ENCODE measurements at places on chromosomes 13 and 19.

- DNase-seq, result no peak
Measured at GRCh38 chr19:1125601-1126467, 22.0 kb downstream of the GPX4 start.

- DNase-seq, result no peak
Measured at GRCh38 chr19:52198678-52199077, 8.8 kb downstream of the PPP2R1A start.

GRCh38 chr13:47350334-47351124, 453.7 kb upstream of the HTR2A start:
- no peak for DNase-seq

- DNase-seq, result no peak
Measured at GRCh38 chr13:35794734-35795389, 318.4 kb upstream of the MAB21L1 start.

GRCh38 chr13:76799696-76800095, 86.5 kb downstream of the KCTD12 start:
- DNase-seq, result peak; percentile 45

DNA sequence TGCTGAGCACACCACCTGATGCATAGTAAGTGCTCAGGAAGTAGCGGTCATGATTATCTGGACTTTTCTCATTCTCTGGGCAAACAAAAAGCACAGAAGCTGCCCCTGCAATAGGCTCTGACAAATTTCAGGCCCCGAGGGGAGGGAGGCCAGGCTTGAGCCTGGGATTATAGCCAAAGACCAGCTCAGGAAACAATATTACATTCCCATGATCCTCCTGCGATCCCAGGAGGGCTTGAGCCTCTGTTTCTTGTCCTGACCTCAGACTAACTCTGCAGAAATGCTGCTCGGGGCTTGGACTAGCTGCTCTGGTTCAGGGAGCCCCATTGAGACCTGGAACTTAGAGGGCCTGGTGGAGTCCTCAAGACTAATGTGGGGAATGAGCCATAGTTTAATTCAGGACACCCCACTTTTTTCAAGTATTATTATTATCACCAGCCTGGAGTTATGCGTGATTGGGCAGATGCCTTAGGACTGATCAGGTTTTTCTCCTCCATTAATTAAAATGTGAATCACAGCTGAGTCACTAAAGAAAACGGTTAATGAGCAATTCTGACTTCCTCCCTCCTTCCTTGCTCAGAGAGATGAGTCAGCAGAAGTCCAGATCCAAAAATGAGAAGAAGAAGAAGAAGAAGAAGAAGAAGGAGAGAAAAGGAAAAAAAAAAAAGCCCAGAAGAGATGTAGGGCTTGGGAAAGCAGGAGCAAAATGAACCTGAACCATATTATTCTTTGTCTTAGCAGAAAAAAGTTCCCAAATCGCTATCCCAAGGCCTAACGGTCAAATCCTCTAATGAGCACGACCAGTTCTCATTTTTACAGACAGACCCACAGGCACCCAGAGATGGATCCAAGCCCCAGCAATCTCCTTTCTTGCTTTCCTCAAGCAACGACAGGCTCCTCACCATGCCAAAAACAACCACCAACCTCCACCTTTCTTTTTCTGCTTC, 107.2 kb downstream of the CACNA1A start:
- peak; percentile 5 for DNase-seq

DNA sequence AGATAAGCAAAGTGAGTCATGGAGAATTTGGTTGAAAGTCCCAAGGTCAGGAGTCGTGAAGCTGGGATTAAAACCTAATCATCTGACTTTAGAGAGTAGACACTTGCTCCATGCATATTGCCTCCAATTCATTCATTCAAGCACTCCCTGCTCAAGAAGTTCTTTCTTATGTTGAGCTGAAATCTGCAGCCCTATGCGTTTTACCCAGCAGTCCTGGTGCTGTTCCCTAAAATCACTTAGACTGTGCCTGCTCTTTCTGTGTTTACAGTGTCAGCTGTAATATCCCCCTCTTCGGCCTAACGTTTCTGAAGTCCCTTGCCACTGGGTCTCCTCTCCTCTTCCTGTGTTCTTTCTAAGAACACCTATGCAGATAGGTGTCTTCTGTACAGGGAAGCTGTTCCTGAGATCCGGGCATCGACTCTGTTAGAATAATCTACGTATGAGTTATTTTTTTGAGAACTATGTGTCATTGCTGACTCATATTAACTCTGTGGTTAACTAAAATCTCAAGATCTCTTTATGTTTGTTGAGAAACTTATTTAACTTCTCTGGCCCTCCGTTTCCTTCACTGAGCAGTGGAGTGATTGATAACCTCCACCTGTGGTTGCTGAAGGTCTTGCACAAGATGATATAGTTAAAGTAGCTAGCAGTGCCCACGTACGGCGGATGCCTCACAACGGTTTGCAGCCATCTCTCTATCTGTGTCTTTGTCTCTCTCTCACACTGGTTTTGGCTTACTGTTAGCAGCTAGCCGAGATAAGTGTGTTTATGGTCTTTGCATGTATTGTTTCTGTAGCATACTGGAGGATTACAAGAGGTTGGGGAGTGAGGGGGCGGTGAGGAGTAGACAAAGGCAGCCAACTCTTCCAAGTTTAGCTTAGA, 4.7 kb downstream of the ALOX5AP start:
- no peak for DNase-seq

GRCh38 chr13:33453936-33454335, 168.4 kb upstream of the STARD13 start:
- DNase-seq, result no peak

DNA sequence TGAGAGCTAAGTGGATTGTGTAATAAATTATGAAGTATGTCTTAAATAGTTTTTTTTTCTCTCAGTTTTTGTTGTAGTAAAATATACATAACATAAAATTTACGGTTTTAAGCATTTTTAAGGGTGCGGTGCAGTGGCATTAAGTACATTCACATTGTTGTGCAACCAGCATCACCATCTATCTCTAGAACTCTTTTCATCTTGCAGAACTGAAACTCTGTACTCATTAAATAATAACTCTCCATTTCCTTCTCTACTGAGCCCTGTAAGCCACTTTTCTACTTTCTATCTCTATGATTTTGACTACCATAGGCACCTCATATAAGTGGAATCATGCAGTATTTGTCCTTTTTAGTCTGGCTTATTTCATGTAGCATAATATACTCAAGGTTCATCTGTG, 87.1 kb downstream of the GJA3 start:
- no peak for DNase-seq

- DNase-seq, result no peak
Measured at GRCh38 chr19:7213628-7214323, 80.4 kb downstream of the INSR start.

DNA sequence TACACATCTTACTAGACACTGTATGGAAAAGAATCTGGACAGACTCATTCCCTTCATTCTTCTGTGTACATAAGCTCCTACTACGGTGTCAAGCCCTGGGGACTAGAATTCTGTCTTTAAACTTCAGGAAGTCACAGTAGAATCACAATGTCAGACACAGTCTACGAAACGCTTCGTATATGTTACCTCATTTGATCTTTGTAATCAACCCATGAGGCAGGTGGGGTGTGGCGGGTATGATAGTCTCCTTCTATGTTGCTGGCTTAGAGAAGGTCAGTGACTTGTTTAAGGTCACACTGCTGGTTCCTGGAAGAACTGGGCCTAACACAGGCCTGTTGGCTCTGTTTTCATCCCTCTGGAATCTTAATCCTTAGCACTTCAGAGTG, 32.2 kb upstream of the TPT1 start:
- DNase-seq, result no peak

DNA sequence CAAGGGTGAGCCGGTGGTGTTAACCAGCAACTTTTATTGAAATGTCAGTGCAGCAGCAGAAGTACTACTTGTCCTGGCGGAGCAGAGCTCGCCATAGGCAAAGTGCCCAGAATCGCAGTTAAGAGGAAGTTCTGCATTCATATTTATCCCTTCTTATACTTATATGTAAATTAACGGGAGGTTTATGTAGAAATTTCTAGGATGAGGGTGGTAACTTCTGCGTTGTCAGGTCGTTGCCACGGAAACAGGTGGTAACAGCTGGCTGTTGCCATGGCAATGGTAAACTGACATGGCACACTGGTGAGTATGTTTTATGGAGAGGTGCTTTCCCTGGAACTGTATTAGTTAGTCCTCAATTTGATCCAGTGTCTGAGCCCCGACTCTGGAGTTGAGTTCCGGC, 2494.9 kb upstream of the PCDH20 start:
- no peak for DNase-seq

GRCh38 chr19:7901337-7901736, 2.3 kb upstream of the MAP2K7 start:
- no peak for DNase-seq

DNA sequence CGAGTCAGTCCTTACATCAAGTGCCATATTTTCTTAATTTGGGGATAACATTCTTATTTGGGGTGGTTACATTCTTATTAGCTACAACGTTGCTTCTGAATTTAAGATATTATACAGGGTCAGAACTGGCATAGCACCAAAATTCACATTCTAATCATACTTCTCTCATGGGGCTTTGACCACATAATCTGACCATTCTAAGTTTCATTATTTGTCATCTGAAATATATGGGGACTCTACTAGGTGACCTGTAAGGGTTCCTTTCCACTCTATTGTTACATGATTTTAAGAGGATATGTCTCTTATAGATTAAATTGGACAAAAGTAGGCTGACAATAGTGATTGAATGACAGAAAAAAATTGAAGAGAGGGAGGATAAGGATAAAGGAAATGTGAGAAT, 536.5 kb downstream of the KCTD12 start:
- no peak for DNase-seq

GRCh38 chr13:45325806-45326205, 15.2 kb downstream of the TPT1 start:
- DNase-seq, result no peak

- no peak for DNase-seq
Measured at GRCh38 chr13:90108547-90108946, 1238.9 kb upstream of the MIR17HG start.

DNA sequence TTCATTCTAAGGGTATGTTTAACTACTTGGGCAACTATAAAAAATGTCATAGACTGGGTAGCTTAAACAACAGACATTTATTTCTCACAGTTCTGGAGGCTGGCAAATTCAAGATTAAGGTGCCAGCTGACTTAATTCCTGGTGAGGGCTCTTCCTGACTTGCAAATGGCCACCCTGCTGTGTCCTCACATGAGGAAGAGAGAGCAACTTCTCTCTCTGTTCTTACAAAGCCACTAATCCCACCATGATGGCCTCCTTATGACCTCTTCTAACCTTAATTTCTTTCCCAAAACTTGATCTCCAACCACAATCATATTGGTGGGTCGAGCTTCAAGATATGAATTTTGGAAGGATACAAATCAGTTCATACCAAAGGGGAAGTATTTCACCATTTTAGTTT, 399.0 kb downstream of the DCT start:
- no peak for DNase-seq

GRCh38 chr19:366205-366783, 21.7 kb upstream of the MIER2 start:
- DNase-seq, result no peak

- no peak for DNase-seq
Measured at GRCh38 chr13:32019612-32020233, 11.9 kb upstream of the FRY start.

- DNase-seq, result no peak
Measured at GRCh38 chr19:7176792-7177191, 107.3 kb downstream of the ZNF557 start.

DNA sequence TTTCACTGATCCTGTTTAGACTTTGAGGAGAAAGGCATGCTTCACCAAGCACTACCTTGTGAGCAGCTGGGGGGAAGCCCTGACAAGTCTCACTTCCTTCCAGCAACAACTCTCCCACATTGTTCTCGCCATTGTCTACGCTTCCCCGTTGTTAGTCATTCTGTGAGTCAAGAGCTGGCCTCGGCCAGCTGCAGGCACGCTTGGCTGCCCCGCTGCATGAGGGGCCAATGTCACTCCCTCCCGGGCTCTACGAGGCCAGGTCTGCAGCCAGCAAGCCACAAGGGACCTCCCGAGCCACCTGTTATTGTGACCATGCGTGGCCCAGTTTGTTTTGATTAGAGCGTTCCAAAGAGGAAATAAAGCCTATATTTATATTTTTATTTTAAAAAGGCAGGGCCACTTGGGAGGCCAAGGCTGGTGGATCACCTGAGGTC, 220.9 kb downstream of the FOXO1 start:
- no peak for DNase-seq

DNA sequence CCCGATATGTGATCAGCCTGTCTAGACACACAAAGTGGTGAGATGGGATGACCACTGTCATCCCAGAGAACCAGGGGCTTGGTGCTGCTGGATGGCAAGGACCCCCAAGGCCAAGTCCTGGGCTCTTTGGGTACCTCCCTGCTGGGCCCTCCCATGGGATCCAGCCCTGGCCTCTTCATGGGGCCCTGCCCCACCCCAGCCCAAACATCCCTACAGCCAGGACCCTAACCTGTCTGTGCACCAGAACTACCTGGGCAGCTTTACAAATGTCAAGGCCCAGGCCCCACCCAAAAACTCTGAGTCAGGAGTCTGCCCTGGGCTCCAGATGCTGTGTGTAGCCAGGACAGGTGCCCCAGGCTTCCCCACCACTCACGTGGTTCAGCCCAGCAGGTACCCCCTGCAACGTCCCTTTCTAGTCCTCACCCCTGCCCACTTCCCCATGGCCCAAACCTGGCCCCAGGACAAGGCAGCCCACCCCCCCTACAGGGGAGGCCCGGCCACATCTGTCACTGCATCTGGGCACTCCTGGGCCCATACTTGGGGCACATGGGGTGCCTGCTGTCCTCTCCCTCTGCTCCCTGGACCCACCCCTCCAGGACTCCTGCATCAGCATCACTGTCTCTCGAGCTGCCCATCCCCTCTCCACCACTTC, 233.5 kb downstream of the TUBA3C start:
- no peak for DNase-seq

- no peak for DNase-seq
Measured at GRCh38 chr13:29418026-29418425, 177.5 kb downstream of the SLC7A1 start.

DNA sequence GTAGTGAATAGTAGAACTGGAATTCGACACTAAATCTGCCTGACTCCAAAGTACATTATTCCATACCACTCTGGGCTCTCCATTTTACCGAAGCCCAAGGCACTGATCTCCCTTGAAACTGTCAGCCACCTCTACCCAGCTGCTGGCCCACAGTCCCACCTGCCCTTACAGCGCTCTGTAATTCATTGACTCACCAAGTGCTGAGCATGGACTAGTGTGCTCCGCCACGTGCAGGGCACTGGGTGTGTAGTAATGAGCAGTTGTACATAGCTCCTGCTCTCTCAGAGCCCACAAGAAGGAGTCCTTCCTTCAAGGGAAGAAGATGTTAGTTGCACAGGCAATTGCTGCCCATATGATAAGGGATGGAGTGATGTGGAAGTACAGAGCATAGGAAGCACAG, 76.6 kb upstream of the SIAH3 start:
- DNase-seq, result no peak

DNA sequence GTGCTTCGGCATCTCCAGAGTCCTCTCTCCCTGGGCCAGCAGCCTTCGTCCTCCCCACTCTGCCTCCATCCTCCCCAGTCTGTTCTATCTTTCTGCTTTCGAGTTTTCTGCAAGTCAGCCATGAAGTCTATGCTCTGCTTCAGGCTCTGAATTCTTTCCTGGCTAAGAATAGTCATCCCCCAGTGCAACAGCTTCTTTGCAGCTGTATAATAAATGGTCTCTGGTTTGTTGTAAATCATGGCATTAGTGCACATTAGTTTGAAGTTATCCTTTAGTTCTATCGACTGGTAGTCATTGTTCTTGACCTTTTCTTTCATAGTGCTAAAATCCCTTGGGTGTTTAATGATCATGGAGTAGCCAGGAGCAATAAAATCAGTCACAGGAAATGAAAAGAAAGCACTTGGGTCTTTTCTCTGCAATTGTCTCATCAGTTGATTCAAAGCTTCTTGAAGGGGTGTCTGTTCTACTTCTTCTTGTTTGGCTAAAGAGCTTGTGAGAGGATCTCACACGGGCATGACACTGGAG, 46.2 kb upstream of the SOX21 start:
- no peak for DNase-seq

GRCh38 chr19:14408491-14409145, 10.5 kb downstream of the DDX39A start:
- no peak for DNase-seq
